ENCODE measurements at places on chromosomes 1 and 21. TPM values are rescaled to one million over a fixed set of nuclear protein-coding genes. Genes with fewer than 3 reads are reported as not detected.

DNA sequence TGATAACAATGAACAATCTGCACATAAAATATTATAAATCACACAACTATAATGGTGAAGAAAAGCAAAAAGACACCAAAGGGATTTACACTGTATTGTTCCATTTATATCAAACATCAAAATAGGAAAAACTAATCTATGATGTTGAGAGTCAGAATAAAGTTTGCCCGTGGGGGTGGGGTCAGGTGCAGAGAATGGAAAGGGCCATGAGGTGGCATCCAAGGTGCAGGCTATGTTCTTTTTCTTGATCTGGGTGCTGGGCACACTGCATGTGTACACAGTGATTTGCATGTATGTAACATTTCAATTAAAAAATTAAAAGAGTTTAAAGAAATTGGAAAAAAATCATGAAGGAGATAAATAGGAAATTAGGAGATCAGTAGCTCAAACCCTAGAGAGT, 127.3 kb downstream of the DSCAM start:
- H3K27me3 ChIP-seq, result no peaks in the 10 kb centered on the region
- H3K36me3 ChIP-seq, result no peaks in the 10 kb centered on the region
- no peak for DNase-seq
- H3K4me3 ChIP-seq, result no peak overlapping the region
- H3K27ac ChIP-seq, result no peak overlapping the region

DNA sequence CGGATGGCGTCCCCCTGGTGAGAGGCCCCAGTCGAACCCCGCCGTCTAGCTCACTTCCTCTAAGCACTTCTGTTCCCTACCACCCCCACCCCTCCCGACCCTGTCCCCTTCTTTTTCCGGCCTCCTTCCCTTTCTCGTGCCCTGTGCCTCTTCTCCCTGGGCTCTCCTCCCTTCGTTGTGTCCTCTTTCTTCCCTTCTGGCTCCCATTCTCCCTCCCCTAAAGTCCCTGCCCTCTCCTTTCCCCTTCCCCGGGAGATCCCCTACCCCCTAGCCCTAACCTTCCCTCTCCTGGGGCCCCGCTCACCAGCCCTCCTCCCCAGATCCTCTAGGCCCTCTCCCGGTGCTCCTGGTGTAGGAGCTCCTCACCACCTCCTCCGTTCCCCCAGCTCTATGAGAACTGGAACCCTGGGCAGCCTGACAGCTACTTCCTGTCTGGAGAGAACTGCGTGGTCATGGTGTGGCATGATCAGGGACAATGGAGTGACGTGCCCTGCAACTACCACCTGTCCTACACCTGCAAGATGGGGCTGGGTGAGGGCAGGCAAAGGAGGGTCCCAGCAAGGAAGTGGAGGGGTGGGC, 15.9 kb downstream of the BCAN start:
- H3K27me3 ChIP-seq, result no peaks in the 10 kb centered on the region
- peak overlapping the region; percentile 35 for H3K27ac ChIP-seq
- H3K36me3 ChIP-seq, result no peaks in the 10 kb centered on the region

- H3K27ac ChIP-seq, result no peak overlapping the region
- peaks cover 14% of the 10 kb centered on the region for H3K4me1 ChIP-seq
- H3K4me3 ChIP-seq, result no peak overlapping the region
- no peak for DNase-seq
Observed at GRCh38 chr1:3597599-3597964, 13.7 kb downstream of the MEGF6 start.

DNA sequence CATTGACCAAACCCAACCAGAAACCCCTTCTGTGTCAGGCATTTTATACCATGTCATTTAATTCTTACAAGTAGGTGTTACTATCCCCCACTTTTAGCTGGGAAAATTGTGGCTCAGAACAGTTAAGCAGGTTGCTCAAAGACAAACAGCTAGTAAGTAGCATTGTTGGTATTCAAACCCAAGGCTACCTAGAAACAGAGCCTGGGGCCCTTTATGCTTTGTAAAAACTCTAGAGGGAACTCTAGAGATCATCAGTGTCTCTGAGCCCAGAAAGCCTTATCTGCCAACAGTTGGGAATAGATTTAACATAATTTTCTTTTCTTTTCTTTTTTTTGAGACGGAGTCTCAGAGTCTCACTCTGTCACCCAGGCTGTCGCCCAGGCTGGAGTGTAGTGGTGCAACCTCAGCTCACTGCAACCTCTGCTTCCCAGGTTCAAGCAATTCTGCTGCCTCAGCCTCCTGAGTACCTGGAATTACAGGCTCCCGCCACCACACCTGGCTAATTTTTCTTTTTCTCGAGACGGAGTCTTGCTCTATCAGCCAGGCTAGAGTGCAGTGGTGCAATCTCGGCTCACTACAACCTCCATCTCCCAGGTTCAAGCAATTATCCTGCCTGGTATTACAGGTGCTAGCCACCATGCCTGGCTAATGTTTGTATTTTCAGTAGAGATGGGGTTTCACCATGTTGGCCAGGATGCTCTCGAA, 48.5 kb upstream of the OSBPL9 start:
- H3K27ac ChIP-seq, result no peak overlapping the region
- H3K36me3 ChIP-seq, result no peaks in the 10 kb centered on the region
- no peak for DNase-seq
- no peaks in the 10 kb centered on the region for H3K27me3 ChIP-seq
- peaks cover 5% of the 10 kb centered on the region for H3K4me1 ChIP-seq

GRCh38 chr1:147283011-147283410, 40.5 kb downstream of the CHD1L start:
- H3K27ac ChIP-seq, result no peak overlapping the region
- H3K4me1 ChIP-seq, result no peaks in the 10 kb centered on the region
- peaks cover 87% of the 10 kb centered on the region for H3K36me3 ChIP-seq
- H3K4me3 ChIP-seq, result no peak overlapping the region
- DNase-seq, result no peak

- H3K4me3 ChIP-seq, result no peak overlapping the region
- no peaks in the 10 kb centered on the region for H3K27me3 ChIP-seq
- H3K27ac ChIP-seq, result no peak overlapping the region
- no peaks in the 10 kb centered on the region for H3K36me3 ChIP-seq
Observed at GRCh38 chr1:234125283-234125682, 220.8 kb downstream of the SLC35F3 start.

SMIM1 gene
- 7.5 TPM for total RNA-seq

PODN gene
- 200 TPM for total RNA-seq

SPAG17 gene
- not detected for total RNA-seq

ITLN2 gene
- total RNA-seq, result not detected

All from sigmoid colon (tissue), 7 donors.